T-helper 17 cell (primary cell): ENCODE measurements at places on chromosomes 12 and 14. TPM values are rescaled to one million over a fixed set of nuclear protein-coding genes. Genes with fewer than 3 reads are reported as not detected.
A peak's percentile ranks its signal among the peaks of the same experiment; 100 is the strongest.

DNA sequence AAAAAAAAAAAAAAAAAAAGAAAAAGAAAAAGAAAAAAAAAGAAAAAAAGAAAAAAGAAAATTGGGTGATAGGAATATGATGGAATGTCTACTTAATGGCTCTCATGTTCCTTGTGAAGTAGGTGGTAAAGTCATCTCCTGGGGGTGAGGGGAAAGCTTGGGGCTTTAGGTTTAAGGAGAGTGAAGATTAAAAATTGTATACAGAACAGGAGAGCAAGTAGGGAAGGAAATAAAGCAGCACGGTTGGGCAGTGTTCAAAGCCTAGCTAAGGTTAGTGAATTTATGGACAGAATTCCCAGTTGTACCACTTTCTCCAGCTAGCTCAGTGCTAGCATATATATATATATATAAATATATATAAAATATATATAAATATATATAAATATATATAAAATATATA, 40.0 kb upstream of the SLC2A13 start:
- no peak for DNase-seq

The SERPINA3 gene
- not detected for total RNA-seq

DNA sequence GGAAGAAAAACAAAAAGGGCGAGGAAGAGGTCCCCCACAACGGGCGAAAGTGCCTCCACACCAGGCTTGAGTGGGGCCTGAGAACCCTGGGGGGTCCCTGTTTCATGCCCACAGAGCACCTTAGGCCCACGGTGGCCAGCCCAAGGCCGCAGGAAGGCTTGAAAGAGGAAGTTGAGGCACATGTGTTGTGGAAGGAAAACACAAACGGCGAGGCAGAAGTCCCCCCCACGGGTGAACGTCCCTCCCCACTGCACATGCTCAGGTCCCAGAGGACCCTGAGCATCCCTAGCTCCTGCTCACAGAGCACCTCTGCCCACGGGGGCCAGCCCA, 371.5 kb downstream of the ALG10 start:
- DNase-seq, result peak; percentile 9

GRCh38 chr12:25388183-25388582, 137.5 kb upstream of the KRAS start:
- no peak for DNase-seq

- no peak for DNase-seq
Measured at GRCh38 chr12:6613776-6614512, 6.8 kb upstream of the CHD4 start.

DNA sequence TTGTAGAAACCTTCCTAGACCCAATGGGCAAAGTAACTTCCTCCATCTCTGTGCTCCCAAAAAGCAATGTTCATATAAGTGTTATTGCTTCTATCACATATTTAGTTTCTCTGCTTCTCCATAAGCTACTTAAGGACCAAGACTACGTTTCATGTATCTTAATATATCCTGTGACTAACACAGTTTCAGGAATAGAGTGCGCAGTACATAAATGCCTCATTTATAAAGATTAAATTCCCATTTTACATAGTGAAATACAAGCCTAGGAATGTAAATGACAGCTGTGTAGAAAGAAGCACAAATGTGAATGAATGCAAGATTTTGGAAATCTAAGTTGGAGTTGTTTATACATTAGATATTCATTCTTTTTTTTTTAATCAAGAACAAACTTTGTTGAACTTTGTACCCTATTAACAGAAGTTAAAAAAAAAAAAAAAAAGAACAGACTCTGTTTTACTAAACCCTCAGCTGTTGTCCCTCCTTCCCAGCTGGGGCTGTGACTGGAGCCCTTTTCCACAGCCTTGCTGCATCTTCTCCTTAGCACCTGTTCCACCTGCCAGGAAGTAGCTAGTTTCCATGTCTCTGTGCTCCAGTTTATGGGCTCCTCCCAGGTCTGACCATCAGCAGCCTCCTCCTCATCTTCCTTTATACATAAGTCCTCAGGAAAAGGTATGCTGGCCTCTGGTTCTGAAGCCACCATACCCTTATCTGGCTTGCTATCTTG, 7.0 kb upstream of the METTL17 start:
- DNase-seq, result no peak

GRCh38 chr14:70943838-70944237, 36.6 kb downstream of the PCNX1 start:
- no peak for DNase-seq

DNA sequence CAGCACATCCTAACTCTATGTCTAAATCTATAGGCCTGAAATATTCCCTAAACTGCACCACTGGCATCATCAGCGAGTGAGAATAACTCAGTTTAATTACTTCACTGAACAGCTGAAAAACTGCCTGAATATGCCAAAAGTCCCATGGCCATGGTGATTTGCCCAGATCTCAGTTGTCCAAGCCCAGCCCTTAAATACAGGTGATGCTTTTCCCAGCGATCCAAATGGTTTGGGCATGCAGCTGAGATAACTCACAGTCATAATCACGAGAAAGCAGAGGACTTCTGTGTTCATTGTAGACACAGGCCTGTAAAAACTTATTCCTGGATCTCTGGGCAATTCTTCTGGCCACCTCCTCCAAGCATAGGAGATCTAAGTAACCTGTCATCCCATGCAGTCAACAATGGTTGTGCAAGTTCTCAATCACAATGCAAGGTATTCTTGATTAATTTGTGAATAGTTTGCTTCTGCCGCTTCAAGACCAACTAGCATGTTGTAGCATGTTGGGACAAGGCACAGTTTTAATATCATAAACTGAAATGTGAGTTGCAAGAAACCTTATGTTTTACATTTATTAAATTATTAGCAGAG, 40.5 kb downstream of the DUSP6 start:
- DNase-seq, result no peak

DNA sequence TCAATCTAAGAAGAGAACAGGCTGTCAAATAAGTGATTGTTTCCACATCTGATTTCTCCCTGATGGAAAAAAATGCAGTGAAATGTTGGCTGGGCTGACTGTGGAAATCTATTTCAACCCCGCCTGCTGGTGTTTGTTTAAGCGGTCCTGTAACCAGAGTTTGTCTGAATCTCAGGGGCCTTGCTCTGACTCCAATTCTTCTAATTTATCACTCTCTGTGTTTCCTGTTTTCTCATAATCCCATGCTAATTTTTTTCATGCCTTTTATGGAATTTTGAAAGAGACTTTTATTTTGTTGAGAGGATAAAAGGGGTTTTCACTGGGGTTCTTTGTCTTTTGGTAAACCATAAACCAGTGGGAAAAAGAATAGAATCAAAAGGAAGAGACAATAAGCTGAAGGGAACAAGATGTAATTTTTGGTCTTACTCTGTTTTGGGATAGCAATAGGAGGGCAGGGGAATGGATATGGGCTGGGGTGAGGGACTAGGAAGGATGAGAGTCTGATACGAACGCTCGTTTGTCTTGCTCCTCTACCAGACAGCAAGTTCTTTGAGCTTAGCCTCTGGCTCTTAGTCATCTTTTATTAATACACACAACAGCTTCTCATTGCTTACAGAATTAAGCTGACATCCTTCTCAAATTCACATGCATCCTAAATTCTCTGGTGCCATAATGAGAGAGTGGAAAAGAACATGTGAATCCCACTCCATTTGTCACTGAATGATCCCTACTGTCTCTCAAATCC, 8.0 kb upstream of the MGP start:
- DNase-seq, result no peak

DNA sequence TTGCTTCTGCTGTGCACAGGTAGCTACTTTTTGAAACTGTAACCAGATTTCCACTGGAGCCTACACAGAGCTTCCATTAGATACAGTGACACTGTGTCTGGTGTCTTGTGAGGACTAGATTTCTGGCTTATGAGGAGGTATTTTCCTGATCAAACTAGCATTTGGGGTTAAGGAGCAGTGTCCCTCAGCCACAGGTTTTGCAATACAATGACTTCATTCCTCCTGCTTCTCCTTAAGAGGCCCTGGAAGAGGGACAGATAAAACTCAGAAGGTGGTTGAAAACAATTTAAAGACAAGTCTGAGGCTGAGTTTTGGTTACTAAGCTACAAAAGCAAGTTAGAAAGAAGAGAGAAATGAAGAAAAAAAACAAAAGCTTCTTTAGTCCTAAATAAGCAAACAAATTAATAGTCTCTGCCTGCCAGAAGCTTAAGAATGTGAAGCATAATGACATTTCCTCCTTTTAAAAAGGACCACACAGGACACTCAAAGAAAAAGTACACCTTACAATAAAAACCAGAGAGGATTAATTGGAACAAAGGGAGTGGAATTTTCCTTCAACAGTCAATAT, 53.0 kb downstream of the PKP2 start:
- no peak for DNase-seq

- DNase-seq, result no peak
Measured at GRCh38 chr12:127723251-127723650, 543.7 kb upstream of the TMEM132C start.

DNA sequence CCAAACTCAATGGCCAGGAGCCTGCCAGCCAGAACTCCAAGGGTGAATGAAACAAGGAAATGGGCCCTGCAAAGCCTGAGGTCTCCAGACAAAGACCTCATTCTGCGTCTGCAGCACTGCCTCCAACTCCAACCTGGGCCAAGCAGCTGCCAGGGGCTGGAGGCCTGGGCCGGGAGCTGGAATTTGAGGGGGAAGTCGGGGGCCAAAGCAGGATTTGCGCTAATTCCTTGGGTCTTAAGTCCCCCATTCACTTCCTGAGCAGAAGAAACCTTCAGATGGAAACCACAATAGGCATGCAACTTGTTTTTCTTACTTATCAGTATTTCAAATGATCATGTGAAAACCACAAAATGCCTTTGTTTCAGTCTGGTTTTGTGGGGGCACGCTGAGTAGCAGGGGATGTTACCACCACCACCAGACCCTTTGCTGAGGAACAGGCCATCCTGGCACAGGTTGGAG, 23.0 kb upstream of the TC2N start:
- no peak for DNase-seq

DNA sequence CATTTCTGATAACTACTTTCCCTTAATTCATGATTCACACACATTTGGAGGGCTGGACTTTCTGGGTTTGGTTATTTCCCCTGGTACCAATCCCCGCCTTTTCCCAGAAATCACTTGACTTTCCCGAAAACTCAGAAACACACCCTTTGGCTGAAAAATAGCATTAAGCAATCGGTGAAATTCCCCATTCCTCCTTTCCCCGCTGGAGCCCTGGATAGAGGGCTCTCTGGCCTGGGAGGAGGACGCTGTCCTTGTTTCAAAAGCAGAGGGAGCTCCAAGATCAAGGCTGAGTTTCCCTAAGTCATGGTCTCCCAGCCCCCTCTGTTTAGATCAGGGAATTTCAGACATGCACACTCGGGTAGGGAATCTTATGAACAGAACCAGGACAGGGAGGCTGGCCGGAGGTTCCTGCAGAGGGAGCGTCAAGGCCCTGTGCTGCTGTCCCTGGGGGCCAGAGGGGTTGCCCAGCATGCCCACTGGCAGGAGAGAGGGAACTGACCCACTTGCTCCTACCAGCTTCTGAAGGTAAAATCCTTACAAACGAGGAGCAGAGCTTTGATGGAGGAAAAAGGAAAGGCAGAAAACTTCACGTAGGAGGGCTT, at the start of gene C1S:
Gene C1S, plus strand, starts transcription at position 366 of the 602 bp plus-strand sequence. CDS start 1,195 bp downstream, outside the sequence.
- no peak for DNase-seq

The AQP2 gene
- not detected for total RNA-seq

The CLEC6A gene
- not detected for total RNA-seq

- peak; percentile 88 for DNase-seq
Measured at GRCh38 chr12:116277467-116278278, at the start of gene MED13L. MED13L (minus strand) TSS chr12:116277693; CDS start chr12:116277131, 562 bp downstream.

DNA sequence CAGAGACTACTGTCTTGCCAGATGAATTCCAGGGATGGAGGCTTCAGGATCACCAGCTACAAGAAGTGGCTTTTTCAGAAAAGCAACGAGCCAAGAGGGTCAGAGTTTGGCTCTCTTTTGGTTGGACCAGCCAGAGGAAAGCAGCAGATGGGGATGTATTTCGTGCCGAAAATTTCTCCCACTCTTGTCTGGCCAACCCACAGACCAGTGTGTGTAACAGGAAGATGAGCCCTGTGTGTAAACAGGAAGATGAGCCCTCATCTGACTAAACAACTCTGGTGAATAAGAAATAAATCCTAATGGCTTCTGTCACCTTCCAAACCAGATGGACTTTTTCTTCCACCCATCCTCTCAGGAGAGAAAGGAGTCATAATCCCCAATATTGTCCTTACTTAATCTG, 13.1 kb downstream of the GPR68 start:
- DNase-seq, result no peak

GRCh38 chr14:63712123-63712522, 15.7 kb downstream of the SGPP1 start:
- DNase-seq, result no peak

GRCh38 chr12:93857991-93858447, 180.8 kb downstream of the CRADD start:
- DNase-seq, result no peak

GRCh38 chr14:56770512-56770911, 39.8 kb downstream of the OTX2 start:
- DNase-seq, result no peak

DNA sequence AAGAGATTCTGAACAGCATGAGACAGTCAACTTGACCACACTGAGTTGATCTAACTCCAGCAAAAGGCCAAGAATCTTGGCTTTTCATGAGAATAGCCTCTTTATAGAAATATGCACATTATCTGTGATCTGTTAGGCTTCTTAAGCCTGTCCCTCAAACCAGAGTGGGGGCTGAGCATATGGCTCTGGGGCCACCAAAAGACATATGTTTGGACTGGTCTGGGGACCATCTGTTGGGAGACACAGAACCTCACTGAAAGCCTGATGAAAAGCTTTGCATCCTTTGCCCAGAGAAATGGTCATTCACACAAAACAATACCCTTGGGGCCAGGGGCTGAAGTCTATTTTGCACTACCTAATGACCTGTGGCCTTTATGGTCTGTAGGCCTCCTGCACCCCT, 165.3 kb upstream of the PRMT8 start:
- DNase-seq, result no peak

- no peak for DNase-seq
Measured at GRCh38 chr14:55117803-55118441, 11.1 kb upstream of the LGALS3 start.

DNA sequence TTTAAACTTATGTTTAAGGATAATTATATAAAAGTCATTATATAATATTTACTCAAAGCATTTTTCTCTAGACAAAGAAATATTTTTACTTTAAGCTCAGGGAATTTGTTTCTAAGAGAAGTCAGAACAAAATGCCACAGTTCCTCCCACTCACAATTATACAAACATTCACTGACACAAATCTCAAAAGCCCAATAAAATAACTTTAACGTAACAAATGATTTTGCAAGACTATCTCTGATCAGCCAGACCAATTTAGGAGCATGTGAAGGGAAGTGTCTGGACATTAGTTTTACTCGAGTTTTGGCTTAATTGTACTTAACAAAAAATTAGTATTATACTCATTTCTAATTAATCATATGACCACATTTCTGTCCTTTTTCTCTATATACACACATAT, 41.2 kb downstream of the COCH start:
- DNase-seq, result no peak

DNA sequence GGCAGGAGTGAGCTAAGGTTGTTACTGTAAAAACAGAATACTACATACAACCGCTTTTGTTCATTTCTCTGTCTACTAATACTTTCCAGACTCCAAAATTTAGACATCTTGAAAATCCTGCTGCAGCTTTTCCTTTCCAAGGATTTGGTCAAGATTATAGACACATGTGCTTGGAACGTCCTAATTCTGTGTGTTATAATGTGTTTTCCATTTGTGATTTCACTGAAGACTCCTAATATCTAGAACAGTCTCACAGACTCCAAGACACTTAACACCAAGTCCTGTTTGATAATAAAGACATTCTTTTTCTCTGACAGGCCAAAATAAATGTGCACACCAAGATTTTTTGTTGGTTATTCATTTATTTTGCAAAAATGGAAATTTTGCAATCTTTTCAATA, 41.8 kb upstream of the TMTC2 start:
- no peak for DNase-seq

- no peak for DNase-seq
Measured at GRCh38 chr12:93922583-93923006, 225.8 kb upstream of the PLXNC1 start.

The GDF11 gene
- 9.5 TPM for total RNA-seq

The GUCY2C gene
- not detected for total RNA-seq

The NRL gene
- 2.2 TPM for total RNA-seq
